ENCODE measurements at places on chromosomes 2 and 18.

- no peak for DNase-seq
Measured at GRCh38 chr2:236642125-236642524, 72.5 kb downstream of the ACKR3 start.

DNA sequence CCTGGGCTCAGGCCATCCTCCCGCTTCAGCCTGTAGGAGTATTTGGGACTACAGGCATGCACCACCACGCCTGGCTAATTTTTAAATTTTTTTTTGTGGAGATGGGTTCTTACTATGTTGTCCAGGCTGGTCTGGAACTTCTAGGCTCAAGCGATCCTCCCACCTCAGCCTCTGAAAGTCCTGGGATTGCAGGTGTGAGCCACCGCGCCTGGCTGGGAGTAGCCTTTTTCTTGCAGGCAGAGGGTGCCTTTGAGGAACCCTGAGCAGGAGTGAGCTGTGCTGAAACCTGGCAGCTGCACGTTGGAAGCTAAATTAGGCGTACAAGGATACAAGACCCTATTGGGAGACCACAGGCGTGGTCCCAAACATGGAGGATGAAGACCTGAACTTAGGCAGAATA lies 8.0 kb downstream of the CTDSP1 start:
- DNase-seq: no peak

- no peak for DNase-seq
Measured at GRCh38 chr18:51998711-51999110, 341.3 kb upstream of the DCC start.

DNA sequence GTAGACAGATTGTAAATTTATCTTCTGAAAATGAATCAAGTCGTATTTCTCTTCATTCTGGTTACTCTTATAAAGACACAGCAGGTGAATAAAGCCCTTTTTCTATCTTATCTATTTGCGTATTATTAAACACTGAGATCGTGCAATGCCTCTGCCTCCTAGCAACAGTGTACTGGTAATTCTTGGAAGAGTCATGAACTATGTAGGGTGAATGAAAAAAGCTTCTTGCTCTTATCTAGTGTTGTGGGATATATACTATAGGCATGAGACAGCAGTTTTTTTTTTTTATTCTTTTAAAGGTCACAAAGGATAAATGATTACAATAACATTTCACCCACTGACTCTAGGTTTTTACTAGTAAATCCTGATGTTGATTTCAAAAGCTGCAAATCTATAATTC lies 324.2 kb downstream of the PDE11A start:
- DNase-seq: no peak

GRCh38 chr2:234324116-234324515 lies 172.8 kb downstream of the ARL4C start:
- no peak for DNase-seq

DNA sequence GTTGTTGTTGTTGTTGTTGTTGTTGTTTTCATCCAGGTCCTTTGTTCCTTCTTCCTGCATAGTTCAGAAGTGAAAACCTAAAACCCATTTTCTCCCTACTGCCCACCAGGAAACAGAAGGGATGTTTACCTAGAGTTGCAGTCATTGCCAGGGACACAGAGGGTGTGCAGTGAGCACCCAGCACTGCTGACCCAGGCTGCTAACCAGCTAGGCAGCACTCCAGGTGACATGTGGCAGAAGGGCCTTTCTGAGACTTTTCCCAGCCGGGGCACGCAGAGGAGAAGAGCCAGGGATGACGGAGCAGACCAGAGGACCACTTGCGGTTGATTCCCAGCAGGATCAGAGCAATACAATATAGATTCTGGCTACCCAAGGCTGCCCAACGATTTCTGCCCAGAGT lies 286.3 kb downstream of the BCL11A start:
- no peak for DNase-seq
